Right forelimb (tissue), 1 donor: ENCODE measurements at places on chromosomes 4 and X.

GRCh38 chr4:47478804-47479203 is 6.3 kb upstream of the ATP10D start:
- no peak for DNase-seq

- no peak for DNase-seq
These were observed 13.1 kb downstream of the PDGFC start for GRCh38 chr4:156958276-156959074.

GRCh38 chr4:13522282-13523104 is 21.8 kb downstream of the NKX3-2 start:
- peak; percentile 49 for DNase-seq

DNA sequence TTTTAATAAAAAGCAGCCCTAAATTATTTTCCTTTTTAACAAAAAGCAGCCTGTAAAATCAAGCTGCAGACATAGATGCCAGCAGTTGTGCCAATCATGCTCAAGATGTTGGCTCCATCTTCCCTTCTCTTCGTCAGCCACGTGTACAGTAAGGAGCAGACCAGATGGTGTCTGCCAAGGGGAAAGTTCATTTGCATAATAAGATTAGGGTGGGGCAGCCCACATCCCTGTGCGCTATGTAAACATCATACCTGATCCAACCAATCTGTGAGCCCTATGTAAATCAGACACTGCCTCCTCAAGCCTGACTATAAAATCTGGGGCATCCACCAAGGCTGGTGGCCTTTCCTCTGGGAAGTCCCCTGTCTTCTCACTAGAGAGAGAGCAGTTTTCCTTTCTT is 23.1 kb upstream of the C1GALT1C1 start:
- no peak for DNase-seq

DNA sequence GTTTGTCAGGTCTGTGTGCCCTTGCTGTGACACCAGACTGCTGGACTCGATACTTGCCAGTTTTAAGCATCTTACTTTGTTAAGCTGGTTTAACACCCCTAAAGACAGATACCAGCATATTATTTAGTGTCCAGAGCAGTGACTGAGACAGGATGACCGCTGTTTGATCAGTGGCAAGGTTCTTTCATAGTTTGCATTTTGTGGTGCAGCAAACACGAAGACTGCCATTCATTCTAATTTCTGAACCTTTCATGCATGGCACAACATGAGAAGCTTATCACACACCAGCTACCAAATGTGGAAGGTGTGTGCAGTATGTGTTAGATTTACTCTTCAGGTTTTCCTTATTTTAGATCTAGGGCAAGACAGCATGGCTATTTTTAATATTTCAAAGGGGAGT is 28.2 kb downstream of the JADE1 start:
- DNase-seq = no peak

DNA sequence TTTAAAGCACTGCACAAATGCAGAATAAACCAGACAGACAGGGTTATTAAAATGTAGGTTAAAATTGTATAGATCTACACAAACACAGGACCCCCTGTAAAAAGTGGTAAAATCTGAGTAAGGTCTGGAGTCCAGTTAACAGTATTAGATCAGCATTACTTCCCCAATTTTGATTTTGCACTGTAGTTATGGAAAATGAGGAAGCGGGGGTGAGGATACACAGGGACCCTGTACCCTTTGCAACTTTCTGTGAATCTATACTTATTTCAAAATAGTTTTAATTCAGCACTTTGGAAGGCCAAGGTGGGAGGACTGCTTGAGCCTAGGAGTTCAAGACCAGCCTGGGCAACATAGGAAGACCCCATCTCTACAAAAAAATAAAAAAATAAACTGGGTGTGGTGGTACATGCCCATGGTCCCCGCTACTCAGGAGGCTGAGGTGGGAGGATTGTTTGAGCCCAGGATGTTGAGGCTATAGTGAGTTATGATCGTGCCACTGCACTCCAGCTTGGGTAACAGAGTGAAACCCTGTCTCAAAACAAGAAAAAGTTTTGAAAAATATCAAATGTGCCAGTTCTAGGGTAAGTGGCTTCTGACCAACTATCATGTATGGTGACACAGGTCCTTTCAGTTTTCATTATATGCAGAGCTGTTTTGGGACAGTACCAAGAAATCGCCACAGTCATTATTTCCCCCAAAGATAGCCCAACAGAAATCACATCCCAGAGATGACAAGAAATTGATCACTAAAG is 17.7 kb downstream of the SEL1L3 start:
- DNase-seq = no peak

DNA sequence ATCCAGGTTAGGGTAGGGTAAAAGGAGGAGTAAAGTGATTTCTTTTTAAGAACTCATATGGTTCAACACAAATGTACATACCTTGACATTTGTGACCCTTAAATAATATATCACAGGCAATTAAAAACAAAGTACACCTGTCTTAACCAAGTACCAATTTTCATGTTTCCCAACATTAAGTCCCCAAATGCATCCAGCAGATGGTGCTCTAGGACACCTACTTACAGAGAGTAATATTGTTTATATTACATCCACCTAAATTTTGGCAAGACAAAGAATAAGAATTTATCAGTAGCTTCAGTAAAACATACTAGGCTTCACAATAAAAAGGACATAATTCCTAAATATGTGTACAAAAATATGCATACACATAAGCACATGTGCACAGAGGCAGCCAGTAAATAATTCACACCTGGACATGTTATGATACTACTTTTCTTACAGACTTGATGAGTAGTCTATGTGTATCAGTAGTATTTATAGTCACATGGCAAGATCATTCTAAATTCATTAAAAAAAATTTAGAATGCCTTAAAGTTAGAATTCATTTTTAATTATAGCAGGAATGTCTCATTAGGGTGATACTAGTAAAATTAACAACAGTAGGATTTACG is 219.7 kb downstream of the DCLK2 start:
- DNase-seq = no peak

- no peak for DNase-seq
These were observed 3.5 kb upstream of the FGFR3 start for GRCh38 chr4:1789552-1789951.

- DNase-seq = no peak
These were observed 127.9 kb downstream of the OR13H1 start for GRCh38 chrX:131671735-131672134.

DNA sequence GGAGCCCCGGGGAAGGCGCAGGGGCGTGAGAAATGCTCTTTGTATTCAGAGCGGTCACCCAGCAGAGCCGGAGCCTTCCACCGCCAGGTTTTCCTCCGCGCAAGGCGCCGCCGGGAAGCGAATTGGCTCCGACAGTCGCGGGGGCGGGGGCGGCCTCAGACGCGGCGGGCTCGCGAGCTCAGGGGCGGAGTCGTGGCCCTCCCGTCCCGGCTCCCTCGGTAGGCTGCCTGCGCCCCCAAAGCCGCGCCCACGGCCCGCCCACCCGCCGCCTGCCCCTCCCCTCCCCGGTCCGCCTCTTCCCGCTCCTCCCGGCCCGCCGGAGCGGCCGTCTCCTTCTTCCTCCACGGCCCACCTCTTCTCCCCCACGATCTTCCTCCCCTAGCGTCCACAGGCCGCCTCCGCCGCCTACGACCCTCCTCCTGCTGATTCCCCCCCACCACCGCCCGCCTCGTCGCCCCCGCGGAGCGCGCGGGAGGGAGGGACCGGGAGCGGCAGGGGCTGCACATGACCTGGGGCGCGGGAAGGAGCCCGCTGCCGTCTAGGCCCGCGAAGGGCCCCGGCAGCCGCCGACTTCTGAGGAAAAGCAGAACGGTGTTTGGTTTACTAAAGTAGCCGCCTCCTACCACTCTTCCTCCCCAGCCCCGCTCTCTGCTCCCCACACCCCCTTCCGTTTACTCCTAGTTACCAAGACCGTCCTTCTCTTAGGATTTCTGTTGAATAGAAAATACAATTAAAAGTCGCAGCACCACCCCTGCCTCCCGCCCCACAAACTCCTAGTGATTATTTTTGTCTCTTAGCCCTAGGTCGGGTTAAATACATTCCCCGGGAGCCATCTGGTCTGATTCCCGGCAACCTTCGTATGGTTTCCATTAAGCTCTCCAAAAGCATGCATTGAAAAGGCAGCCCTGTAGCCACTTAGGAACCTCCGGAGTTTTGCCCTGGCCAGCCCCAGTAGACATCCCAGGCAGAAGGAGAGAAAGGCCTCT is 53.2 kb downstream of the C4orf51 start:
- peak; percentile 98 for DNase-seq

DNA sequence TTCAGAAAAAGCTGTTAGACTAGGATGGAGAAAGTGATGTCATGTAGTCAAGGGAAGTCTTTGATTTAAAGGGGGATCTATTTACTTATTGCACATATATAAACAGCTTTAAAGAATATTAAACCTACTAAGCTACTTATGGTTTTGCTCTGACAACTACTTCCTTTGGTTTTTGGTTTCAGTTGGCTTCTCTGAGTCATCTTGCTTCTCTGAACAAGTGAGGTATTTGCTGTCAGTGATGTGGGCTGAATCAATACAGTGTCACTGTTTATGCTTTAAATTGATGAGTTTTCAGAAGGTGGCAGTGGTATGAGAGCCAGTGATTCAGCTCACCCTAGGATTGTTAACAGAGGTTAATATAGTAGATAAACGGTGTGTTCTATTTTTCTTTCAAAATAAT is 75.1 kb downstream of the CEP44 start:
- no peak for DNase-seq
